ENCODE measurements at places on chromosomes 2 and 18.

GRCh38 chr2:108910541-108911396 is 78.3 kb downstream of the EDAR start:
- no peak for DNase-seq

DNA sequence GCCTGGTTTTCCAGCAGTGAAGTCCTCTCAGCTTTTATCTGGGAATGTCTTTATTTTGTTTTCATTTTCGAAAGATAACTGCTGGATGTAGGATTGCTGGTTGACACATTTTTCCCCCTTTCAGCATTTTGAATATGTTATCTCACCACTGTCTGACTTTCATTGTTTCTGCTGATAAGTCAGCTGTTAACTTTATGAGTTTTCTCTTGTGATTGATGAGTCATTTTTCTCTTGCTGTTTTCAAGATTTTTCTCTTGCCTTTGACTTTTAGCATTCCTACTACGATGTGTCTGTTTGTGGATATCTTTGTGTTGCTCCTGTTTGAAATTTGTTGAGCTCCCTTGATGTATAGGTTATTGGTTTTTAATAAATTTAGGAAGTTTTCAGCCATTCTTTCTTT is 85.5 kb downstream of the AGPS start:
- no peak for DNase-seq

DNA sequence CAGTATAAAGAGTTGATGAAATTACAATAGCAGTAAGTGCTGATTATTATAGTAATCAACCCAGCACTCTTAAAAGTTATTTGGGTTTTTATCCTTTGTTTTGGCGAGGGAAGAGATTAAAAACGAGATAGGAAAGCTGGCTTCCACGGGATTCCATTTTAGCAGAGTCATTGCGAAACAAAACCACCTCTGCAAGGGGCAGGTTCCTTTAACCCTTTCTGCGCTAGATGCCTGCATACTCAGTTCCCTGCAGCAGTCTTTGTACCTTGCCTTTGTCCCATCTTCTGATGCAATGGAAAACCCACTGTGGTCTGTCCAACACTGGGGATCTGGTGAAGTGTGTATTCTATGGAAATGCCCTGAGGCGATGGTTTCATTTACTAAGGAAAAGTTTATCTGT is 2.7 kb downstream of the YPEL5 start:
- DNase-seq = no peak

GRCh38 chr2:122535960-122536505 is 780.6 kb downstream of the TSN start:
- DNase-seq = no peak

DNA sequence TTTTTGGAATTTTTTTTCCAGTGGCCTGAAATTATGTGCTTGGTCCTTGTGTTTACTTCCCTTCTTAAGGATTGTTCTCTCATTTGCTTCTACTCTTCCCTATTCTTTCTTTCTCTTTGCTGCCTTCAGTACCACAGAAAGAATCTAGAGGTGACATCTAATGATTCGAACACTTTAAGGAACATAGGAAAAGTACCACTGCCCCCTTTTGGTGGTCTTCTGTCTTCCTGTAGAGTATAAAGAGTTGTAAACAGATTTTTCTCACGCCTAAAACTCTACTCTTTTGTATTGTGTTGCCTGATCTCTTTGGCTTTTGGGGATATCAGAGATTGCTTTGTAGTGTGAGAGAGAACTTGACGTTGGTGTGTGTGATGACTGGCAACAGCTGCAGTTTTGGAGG is 7.0 kb upstream of the SCTR start:
- no peak for DNase-seq

- DNase-seq = no peak
Observed at GRCh38 chr2:195756218-195756942, 99.4 kb downstream of the SLC39A10 start.

DNA sequence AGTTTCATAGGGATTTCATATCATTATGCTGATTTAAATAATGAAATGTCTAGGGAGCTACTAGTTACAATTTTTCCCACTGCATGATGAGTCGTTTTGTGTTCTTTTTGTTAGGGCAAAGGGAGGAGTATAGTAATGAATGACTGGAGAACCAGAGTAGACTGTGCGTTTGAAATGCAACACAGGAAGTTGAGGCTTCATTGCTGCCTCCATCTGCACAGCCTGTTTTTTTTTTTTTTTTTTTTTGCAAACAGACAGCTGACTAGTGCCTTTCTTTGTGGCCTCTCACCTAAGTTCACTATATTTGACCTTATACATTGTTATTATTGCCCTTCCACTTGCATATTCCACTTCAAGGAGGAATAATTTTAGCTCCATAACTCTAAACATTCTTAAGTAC is 286.7 kb upstream of the LRRTM1 start:
- no peak for DNase-seq

DNA sequence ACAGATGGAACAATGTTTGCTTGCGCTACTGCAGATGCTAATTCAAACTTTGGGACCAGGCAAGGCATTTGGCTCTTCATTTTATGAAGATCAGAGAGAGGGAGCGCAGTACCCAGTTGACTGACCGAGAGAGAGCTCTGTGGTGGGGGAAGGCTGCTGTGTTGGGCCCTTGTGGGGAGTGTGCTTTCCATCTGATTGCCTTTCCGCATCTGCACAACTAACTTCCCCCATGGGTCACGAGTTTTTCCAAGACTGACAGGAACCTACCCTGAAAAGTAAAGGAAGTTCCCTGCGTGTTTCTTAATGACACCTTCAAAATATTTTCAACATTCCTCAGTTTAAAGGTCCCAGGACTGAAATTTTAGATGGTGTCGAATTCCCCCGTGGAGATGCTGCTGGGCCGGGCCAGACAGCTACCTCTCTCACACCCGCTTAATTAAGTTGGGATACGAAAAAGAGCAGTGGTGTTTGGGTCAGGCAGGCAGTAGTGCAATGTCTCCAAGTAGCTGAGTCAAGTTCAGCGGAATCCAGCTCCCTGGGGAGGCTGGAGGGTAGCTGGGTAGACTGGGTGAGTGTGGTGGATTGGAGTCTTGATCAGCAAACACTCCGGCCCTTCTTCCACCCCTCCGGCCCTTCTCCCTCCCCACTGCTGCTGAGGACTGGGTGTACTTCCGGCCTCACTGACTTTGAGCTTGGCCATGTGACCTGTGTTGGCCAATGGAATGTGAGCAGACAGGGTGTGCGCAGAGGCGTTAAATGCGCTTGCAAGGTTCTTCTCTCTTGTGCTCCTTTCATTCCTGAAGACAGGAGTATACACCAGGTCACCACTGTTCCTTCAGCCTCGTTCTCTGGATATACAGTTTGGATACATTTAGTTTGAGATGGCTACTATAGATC is 2.3 kb upstream of the ARHGAP25 start:
- no peak for DNase-seq

- DNase-seq = no peak
Observed at GRCh38 chr2:220334210-220334609, 706.8 kb downstream of the SLC4A3 start.

DNA sequence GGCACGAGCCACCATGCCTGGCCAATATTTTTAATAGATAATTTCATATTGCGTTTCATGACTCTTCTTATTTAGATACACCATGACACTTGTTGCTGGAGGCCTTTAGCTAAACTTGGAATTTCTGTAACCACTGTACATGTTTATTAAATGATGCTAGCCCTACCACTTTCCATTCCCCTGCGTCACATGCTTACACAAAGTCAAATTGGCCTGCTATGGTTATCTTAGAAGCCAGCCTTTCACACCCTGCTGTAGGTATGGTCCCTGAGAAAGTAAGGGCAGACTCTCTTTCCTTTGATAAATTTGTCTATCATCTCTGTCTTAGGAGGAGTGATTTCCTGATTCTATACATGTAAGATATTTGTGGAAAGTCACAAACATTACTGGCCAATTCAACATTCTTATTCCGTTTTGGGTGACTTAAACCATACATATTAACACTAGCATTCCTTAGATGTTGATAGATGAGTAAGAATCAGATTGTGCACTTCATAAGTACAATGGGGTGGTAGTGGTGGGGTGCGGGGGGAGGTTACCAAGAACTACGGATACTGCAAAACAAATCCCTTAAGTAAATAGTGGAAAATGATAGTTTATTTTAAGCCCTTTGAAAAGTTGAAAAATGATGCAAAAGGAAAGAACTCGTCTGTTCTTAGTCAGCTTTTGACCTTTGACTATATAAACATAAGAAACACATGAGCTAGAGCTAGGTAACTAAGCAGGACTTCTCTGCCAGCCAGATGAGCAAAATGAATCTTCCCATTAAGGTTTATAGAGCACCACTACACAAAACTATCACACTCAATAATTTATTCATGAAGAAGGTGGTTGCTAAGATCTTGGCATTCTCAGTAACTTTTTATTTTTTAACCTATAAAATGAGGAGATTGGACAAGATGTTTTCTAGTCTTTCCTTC is 7.9 kb upstream of the NDUFV2 start:
- DNase-seq = no peak

DNA sequence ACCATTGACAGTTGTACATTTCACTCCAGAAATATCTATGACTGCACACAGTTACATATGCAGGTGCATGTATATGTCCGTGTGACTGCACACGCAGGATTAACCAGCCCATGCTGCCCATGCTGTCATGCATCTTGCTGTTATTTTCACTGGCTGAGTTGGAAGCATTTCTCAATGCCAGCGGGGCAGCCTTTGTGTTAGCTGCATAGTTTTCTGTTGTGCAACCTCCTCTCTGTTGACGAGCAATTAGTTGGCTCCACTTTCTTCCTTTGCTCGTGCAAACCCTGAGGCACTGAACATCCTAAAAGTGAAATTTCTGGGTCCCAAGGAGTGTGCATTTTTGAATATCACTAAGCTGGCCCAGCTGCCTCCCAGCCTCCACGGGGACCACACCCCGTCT is 133.4 kb upstream of the GLI2 start:
- no peak for DNase-seq

GRCh38 chr18:25326361-25326952 is 25.5 kb downstream of the ZNF521 start:
- DNase-seq = no peak

DNA sequence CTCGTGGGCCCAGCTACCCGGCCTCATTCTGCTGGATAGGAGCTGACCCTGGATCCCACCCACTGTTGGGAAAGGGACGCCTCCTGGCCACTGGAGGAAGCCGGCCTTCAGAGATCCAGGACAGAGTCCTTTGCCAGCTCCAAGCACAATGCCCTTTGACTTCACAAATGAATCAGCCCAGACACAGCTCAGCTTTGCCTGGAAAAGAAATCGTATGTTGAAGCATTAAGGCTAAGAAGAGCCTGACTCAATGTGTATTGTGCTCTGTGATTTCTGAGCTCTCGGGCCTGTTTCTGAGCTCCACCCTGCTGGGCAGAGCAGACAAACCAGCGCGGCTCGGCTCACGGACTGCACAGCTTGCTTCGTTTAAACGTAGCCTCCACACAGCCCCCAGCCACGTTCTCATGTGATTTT is 162.9 kb upstream of the APCDD1 start:
- no peak for DNase-seq

DNA sequence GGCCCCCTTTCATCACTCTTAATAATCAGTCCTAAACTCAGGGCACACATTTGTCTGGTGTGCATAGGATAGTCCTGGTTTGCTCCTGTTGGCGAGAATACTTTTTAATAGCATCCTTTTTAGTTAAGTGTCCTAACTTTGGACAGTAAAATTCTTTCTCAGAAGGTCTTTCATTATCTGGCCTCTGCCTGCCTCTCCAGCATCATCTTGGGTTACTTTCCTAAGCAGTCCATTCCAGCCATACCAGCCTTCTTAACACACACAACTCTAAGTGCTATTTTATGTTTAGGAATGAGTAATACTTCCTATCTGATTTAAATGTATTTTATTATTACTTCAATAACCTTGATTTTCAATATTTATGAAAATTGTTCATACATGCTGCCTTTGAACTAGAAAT is 151.0 kb downstream of the ACOXL start:
- no peak for DNase-seq

GRCh38 chr2:36059691-36060090 is 295.9 kb upstream of the CRIM1 start:
- no peak for DNase-seq

DNA sequence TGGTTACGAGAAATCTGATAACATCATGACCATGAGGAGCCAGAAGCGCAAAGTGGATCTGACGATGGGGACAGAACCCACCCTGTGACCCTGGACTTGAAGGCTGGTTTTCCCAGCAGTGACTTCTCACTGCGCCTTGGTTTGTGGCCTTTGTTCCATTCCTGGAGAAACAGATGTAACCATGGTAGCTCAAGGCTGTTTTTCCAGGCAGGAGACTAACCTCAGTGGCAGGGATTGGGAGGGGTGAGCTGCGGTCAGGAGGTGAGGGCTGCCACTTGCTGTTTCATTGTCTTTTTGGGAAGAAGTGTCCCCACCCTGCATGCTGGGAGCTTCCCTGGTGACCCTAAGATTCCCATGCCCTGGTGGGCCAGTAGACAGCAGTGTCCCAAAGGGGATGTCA is 116.4 kb upstream of the SMAD2 start:
- no peak for DNase-seq

DNA sequence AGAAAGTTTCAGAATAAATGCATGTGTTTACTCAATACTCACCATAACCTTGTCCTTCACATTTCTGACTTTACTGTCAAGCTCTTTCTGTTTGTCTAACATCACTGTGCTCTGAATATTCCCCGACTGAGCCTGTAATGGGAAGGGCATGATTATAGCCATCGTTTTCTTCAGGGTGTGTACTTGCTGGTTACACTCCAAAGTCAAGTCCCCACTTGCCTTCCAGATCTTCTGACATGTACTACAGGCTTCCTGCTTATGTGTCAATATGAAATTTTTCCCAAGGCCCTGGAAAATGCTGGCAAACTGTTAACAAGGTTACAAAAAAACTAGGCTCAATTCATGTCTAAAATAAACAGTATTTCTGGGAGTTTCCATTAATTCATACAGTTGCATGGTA is 12.9 kb downstream of the STAT1 start:
- DNase-seq = no peak

GRCh38 chr2:197209246-197209645 is 101.3 kb downstream of the ANKRD44 start:
- no peak for DNase-seq

DNA sequence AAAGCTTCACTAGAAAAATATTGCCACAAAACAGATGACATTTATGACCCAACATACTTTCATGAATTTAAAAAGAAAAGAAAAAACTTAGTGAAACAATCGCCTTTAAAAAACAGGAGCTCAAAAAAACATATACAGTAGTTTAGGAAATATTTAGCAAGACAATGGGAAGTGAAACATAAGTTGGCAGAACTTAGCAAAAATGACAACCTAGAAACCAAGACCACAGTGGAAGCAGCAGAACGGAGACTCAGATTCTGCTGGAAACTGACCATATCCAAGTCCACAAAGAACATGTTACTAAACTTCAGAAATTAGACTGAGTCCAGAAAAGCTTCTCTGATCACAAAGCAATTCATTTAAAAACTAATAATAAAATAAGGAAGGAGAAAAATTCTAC is 41.8 kb upstream of the CTAGE1 start:
- DNase-seq = no peak

DNA sequence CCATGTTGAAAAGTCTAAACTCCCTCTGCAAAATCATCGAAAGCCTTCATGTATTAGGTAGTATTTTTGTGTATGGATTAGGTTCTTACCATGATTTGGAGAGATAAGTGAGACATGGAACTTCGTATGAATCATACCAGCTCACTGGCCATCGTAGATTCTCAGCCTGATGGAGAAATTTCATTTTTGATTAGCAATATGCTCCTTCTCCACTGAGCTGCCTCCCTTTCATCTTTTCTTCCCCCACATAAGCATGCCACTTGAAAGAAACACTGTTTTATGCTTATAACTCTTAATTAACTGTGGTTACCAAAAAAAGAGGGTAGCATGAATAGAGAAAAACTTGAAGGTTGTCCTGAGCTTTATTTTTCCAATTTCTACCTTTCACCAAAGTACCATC is 111.9 kb downstream of the NCK2 start:
- no peak for DNase-seq
